ENCODE measurements at places on chromosomes 13 and 19. TPM values are rescaled to one million over a fixed set of nuclear protein-coding genes. Genes with fewer than 3 reads are reported as not detected.

ZNF486 gene
- total RNA-seq, result 5.9 TPM

DNM2 gene
- 70.9 TPM for total RNA-seq

CACNG8 gene
- total RNA-seq, result 1.1 TPM

PSG1 gene
- not detected for total RNA-seq

GPR183 gene
- total RNA-seq, result not detected

SHD gene
- not detected for total RNA-seq

CAMSAP3 gene
- total RNA-seq, result not detected

ZNF417 gene
- total RNA-seq, result 7.5 TPM

ZNF554 gene
- total RNA-seq, result 2.6 TPM

TSSK6 gene
- total RNA-seq, result 0.69 TPM

ZNF575 gene
- 0.15 TPM for total RNA-seq

All from cardiac ventricle fibroblast (primary cell).